NCI-H526 treated with DMSO at 0.1 percent for 48 hours (cell line): ENCODE measurements at places on chromosomes 6 and 20.

DNA sequence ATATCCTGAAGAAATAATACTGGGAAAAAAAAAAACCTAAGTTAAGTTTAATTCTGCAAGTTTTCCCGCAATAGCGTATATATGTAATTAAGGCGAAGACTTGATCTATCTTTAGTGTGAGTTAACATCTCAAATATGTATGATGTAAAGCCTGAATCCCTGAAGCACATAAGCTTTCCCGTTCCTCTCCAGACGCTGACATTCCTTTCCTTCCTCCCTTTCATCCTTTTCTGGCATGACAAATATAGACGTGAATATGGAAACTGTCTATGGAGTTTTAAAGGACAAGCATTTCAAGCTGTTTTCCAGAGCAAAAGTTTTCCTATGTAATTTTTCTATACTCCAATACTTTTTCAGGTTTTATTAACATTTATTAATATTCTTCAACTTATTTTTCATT lies 637.0 kb downstream of the COL12A1 start:
- no peak for DNase-seq

DNA sequence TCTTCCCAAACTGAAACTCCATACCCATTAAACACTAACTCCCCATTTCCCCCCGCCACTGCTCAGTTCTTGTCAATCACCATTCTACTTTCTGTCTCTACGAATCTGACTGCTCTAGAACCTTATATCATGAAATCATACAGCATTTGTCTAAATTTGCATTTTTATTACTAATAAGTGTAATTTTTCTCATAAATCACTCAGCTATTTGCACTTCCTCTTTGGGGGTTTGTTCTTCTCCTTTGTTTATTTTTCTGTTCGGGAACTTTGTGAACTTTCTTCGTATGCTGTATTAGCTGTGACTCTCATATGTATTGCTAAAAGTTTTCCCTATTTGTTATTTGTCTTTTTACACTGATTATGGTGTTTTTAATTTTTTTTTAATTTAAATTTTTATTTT lies 152.2 kb downstream of the SLC16A10 start:
- DNase-seq, result no peak

GRCh38 chr6:133778414-133779130 lies 110.3 kb upstream of the TCF21 start:
- no peak for DNase-seq

- no peak for DNase-seq
These were observed 116.5 kb upstream of the LAMP5 start for GRCh38 chr20:9397928-9398327.

GRCh38 chr6:140070846-140071473 lies 696.5 kb upstream of the CITED2 start:
- DNase-seq, result no peak

DNA sequence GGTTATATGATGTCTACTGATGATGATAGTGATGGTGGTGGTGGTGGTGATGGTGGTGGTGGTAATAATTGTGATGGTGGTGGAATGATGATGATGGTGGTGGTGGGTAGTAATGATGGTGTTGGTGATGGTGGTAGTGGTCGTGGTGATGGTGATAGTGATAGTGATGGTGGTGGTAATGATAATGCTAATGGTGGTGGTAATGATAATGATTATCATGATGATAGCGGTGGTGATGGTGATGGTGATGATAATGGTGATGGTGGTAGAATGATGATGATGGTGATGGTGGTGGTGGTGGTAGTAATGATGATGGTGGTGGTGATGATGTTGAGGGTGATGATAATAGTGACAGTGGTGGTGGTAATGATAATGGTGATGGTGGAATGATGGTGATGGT lies 4.5 kb upstream of the LPA start:
- no peak for DNase-seq

GRCh38 chr6:41237128-41237527 lies 9.0 kb downstream of the TREML4 start:
- no peak for DNase-seq

DNA sequence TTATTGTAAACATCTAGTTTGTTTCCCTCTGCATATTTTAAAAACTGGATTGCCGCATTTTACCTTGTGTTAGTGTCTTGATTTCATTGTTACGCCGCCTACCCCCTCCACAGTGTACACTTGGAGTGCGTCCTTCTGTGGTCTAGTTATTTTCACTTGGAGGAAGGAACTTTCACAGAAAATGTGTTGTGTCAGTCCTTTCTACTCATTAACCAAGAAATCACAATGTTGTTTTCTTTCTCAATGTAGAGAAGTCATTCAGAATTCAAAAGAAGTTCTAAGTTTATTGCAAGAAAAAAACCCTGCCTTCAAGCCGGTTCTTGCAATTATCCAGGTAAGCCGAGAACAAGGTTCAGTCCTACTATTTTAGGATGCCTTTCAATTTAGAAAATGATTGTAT lies 10.3 kb downstream of the MTHFD1L start:
- no peak for DNase-seq

- DNase-seq, result no peak
These were observed 24.9 kb upstream of the SASH1 start for GRCh38 chr6:148317739-148318138.

GRCh38 chr20:31573555-31574321 lies 31.4 kb upstream of the ID1 start:
- DNase-seq, result peak; percentile 82

DNA sequence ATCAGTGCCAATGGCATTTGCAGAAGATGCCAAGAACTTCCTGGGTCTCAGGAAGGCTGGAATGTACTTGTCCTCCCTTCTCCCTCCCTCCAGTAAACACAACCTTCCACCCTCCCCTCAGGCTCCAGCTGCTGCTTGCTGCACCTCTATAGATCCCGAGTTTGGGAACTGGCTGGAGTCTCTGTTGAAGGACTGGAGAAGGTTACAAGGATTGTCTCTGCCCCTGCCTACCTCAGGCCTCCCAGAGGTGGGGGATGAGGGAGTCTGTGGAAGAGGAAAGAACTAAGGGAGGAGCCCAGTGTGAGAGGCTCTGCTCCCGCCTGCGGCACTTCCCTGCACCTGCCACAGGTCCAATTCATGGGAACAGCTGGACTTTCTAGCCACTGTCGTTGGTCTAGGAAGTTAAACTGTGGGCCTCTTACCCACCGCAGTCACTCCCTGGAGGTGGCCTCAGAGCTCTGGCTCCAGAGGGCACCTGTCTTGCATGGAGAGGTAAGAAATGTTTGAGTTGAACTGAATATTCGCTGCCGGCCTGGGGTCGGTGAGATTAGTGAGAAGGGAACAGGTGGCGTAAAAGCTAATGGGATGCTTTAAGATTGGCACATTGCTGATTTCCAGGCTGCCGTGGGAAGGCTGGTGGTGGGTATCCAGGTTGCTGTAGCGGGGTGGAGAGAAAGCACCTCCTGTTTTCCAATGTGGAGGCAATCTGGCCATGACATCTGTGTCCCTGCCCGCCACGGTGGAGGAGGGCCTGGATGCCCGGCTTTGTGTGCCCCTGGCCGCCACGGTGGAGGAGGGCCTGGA lies 54.3 kb downstream of the PPP1R14C start:
- peak; percentile 68 for DNase-seq

DNA sequence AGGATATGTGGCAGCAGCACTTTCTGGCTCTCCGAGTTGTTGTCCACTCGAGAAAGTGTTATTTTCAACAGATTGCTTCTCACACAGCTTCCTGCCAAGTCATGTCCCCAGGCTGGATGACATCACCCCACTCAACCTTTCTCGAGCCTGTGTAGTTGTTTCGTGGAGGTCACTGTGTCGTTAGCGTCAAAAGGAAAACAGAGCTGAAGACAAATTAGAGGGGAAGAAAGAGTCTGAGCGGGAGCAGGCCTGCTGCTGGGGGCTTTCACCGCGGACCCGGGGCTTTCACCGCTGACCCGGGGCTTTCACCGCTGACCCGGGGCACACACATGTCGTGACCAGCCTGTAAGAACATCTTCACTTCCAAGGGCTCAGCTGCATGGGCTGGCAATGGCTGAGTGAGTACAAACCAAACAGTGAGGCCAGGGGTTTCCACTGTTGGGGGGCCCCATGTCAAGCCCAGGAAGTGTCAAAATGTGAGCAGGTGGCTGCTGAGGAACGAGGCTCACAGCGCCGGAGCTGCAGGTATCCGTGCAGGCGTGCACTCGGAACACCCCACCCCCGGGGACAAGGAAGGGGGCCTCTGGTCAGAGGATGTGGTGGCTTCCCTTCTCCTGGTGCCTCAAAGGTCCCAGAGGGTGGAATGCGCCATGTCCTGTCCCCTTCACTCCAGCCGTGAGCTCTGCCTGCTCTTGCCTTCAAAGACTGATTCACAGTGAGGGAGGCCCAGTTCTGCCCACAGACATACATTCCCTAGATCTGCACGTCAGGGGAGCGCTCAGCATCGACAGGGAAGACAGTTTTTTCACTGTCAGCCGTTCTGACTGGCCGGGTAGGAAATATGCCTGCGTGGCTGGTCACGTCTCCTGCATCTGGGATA lies 365.9 kb downstream of the TAF4 start:
- no peak for DNase-seq

DNA sequence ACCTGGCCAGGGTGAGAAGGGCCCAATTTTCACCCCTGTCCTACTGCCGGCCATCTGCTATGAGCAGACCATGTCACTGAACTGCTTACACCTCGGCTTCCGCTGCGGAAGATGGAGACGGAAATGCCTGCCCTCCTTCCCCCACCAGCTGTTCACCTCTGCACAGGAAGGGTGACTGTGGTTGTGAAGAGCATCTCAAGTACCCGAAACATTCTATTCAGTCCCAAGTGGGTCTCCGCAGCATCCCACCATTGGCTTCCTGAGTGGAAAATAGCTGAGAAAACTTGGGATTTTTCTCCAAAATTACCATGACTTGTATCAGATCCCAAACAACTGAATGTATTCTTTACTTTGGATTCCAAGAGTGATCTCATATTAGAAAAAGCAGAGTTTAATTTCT lies 16.1 kb downstream of the DOK5 start:
- no peak for DNase-seq

DNA sequence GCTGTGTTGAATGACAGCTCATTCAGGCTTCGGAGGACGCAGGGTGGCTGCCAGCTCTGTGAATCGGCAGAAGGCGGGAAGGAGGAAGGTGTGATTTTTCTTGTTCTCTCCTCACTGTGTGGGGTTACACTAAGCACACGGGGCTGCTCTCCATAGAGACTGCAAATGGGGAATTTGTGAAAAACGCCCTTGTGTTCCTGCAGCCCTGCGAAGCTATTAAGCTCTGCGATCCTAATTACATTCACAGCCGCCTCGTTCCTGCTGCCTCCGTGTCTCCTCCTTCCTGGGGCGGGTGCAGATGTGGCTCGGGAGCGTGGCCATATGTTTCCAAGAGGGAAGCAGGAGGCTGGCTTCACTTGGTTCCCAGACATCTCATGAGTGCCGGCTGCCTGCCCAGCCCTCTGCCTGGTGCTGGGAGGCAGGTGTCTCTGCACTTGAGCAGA lies 124.0 kb downstream of the TOX2 start:
- no peak for DNase-seq

- no peak for DNase-seq
These were observed 166.1 kb downstream of the THBS2 start for GRCh38 chr6:169087443-169088041.

- no peak for DNase-seq
These were observed 25.5 kb upstream of the PLCB4 start for GRCh38 chr20:9043364-9043763.

- no peak for DNase-seq
These were observed 220.1 kb downstream of the HACE1 start for GRCh38 chr6:104639668-104640067.

- DNase-seq, result no peak
These were observed 163.8 kb downstream of the AIG1 start for GRCh38 chr6:143224516-143224915.

DNA sequence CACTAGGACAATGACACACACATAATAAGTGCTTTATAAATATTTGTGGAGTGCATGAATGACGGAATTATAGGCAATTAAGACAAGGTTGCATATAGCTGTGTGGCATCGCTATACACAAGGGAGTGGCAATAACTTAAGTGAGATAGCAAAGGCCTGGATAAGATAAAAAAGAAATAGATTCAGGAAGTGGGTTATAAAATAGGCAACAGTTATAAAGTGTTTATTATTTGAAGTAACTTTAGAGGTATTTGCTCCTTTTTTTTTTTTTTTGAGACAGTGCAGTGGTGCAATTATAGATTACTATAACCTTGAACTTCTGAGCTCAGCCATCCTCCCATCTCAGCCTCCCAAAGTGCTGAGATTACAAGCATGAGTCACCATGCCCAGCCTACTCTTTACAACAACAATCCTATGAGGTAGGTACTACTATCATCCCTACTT lies 75.9 kb upstream of the LOC128125822 start:
- DNase-seq, result no peak

GRCh38 chr20:46735436-46735835 lies 26.0 kb downstream of the SLC2A10 start:
- DNase-seq, result no peak

DNA sequence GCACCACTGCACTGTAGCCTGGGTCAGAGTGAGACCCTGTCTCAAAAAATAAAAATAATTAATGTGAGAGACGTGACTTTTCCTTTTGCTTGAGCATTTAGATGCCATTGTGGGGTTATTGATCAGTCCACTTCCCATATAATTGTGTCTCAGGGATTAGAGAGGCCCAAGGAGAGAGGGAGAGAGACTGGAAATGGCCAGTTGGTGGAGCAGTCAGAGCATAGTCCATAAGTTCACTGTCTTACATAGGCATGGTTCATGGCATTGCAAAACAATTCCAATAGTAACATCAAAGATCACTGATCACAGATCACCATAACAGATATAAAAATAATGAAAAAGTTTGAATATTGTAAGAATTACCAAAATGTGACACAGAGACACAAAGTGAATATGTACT lies 15.2 kb upstream of the SDHAF4 start:
- no peak for DNase-seq

GRCh38 chr6:170128346-170128745 lies 162.5 kb downstream of the DLL1 start:
- DNase-seq, result no peak

GRCh38 chr6:34506718-34507117 lies 40.8 kb downstream of the PACSIN1 start:
- no peak for DNase-seq

DNA sequence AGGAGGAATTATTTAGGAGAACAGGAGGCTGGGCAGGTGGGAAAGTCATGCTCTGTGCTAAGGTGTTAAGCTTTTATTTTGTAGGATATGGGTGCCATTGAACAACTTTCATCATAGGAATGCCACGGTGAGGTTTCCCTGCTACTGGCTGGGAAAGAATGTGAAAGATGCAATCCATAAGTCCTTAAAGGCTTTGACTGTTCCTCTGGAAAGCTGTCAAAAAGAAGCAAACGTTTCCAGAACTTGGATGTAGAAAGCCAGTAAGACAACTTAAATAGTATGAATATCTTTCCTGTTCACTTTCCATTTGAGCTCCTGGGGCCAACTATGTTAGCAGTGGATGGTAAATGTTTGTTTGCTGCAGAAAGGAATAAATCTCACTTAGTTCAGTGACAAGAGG lies 574.4 kb downstream of the RNF144B start:
- no peak for DNase-seq

GRCh38 chr6:162726947-162727321 lies 632 bp downstream of the PRKN start:
- no peak for DNase-seq

GRCh38 chr6:121748850-121749249 lies 313.4 kb downstream of the GJA1 start:
- no peak for DNase-seq

- no peak for DNase-seq
These were observed 17.9 kb downstream of the HLA-G start for GRCh38 chr6:29845405-29846006.

- DNase-seq, result peak; percentile 42
These were observed 662 bp downstream of the ENTPD6 start for GRCh38 chr20:25195962-25196785.

GRCh38 chr6:115832186-115832585 lies 228.5 kb downstream of the FRK start:
- DNase-seq, result no peak
